ENCODE measurements at places on chromosomes 1 and 21.

GRCh38 chr1:8351693-8352470, 34.0 kb downstream of the SLC45A1 start:
- DNase-seq = no peak

DNA sequence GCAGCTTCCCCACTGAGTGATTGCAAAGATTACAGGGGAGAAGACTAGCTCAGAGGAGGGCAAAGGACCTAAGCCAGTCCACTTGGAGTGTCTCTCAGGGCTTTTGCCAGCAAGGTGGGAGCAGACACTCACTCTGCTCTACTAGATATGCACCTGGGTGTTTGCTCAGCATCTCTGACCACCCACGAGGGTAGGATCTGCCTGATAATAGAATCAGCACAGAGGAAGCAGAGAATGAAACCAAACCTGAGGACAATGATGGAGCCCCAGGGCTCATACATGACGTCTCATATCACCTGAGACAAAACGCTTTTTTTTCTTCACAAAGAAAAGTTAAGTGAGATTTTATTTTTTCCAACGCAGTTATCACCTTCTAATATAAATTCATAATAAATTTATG, 79.4 kb downstream of the RRAGC start:
- no peak for DNase-seq

- DNase-seq = no peak
Measured at GRCh38 chr1:226649780-226650179, 89.3 kb downstream of the ITPKB start.

GRCh38 chr1:200035397-200035955, 8.0 kb downstream of the NR5A2 start:
- no peak for DNase-seq

DNA sequence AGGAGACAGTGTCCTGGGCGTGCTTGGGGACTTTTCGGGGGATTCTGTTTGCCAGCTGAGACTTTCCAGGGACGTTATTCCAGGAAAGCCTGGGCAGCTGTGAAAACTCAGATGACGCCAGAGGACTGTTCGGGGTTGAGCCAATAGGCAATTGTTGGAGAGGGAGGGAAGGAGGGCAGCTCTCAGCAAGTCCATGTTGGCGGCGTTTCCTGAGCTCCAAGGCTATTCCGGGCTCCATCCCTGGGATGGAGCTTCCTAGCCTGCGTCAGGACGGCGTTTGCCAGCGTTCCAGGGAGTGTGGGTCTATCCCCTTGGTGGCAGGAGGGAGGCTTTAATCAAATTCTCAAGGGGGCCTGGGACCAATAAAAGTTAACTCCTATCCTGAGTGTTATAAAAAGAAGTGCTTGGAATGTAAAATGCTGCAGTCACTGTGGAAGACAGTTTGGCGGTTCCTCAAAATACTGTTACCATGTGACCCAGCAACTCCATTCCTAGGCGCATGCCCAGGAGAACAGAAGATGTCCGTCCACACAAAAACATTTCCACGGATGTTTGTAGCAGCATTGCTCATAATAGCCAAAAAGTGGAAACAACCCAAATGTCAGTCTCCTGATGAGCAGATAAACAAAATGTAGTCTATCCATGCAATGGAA, 15.2 kb downstream of the SLC27A3 start:
- DNase-seq = no peak

- no peak for DNase-seq
Measured at GRCh38 chr1:59043796-59044195, 253.1 kb upstream of the FGGY start.

DNA sequence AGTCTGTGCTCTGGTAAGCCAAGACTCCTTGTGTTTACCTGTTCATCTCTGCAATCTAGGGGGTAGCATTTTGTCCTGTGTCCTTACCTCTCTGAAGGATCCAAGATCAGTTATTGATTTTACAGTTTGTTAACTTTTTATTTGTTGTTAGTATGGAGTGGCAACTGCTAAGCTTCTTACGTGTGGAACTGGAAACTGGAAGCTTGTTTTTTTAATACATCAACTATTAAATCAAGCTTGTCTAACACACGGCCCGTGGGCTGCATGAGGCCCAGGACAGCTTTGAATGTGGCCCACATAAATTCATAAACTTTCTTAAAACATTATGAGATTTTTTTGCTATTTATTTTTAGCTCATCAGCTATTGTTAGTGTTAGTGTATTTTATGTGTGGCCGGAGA, 29.2 kb upstream of the MPC2 start:
- DNase-seq = no peak

- DNase-seq = no peak
Measured at GRCh38 chr1:210698661-210699060, 370.0 kb downstream of the HHAT start.

DNA sequence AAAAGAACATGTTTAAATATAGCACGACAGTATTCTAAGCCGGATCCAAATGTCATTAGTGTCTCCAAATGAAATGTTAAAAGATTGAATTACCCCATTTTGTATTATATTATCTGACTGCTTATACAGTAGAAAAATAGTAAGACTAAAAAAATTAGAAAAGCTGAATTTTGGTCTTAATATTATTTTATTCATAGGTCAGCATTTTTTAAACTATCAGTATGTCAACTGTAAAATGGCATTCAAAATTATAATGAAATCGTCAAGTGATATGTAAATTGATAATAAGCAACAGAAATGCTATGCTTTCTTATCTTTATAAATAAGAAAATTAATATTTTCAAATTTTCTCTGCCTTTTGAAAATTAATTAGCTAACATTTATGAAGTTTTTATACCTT, 16.6 kb downstream of the SLC44A5 start:
- DNase-seq = no peak

DNA sequence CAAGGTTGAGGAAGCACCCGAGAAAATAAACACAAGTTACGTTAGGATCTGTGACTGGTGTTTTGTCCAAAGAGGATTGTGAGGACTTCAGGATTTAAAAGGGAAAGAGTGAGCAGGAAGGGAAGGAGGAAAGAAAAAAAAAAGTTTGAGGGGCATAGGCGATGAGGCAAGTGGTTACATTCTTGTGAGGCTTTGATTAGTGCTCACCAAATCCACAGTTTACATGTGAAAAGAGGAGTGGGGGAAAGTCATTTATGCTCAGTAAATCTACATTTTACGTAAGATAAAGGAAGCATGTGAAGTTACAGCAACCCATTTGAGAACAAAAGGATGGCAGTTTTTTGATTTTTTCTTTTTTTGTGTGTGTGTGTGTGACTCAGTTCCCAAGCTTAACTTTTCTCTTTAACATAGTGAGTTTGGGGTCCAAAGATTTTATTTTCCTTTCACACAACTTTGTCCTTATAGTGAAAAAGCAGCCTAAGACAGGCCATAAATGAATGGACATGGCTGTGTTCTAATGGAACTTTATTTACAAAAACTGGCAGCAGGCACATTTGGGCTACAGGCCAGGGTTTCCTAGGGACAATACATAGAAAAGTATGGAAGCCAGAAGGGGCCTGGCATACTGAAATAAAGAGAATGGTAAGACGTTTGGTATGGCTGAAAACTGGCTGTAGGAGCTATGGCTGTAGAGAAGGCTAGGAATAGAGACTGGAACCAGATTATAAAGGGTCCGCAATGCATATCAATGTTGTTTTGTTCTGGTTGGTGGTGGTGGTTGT, 121.7 kb downstream of the FGGY start:
- no peak for DNase-seq

DNA sequence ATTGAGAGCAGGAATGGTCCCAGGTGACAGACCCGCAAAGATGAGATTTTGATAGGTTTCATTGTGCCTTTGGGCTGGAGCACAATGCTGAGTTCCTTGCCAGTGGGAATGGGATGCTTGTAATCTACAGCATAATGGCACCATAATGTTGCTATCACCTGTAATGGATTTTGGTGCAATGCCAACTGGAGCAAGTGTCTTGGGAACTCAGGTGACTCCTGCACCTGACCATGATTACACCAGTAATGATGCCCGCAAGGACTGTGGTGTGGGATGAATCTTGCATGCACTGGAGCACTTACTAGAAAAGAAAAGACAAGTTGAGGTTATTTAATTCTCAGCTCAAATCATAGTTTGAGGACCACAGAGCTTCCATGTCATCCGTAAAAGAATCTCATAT, 96.7 kb downstream of the PTPRU start:
- DNase-seq = no peak

DNA sequence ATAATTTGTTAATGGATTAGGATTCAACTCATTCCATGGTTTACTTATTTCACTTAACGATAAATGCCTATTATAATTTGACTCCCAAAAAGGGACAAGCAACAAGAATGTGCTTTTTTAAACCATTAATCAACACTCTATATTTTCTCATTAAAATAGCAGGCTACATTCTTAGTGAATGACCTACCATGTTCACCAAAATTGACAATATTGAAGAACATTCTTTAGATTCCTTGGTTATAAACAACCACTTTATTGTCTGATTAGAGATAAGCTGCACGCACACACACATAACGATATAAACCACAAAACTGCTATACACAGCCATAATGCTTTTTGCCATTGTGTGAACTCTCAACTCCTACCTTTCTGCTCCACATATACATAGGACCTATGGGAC, 75.4 kb upstream of the LRRC7 start:
- peak; percentile 13 for DNase-seq

Measured in COLO829 (cell line).